ENCODE measurements at places on chromosomes 4 and X. TPM values are rescaled to one million over a fixed set of nuclear protein-coding genes. Genes with fewer than 3 reads are reported as not detected.

Gene BTK
- polyA plus RNA-seq: 3.7 TPM

Gene SNCA
- polyA plus RNA-seq: 59.6 TPM

Gene KLHL13
- 3.4 TPM for polyA plus RNA-seq

Gene CXCL9
- polyA plus RNA-seq: 0.51 TPM

Gene ADH7
- polyA plus RNA-seq: not detected

Gene DCAF8L2
- not detected for polyA plus RNA-seq

Gene FABP2
- polyA plus RNA-seq: not detected

Gene ADGRG2
- polyA plus RNA-seq: 1.7 TPM

Gene TCEAL7
- 32.4 TPM for polyA plus RNA-seq

Gene TLR2
- polyA plus RNA-seq: 46.2 TPM

Gene GAB3
- 8.4 TPM for polyA plus RNA-seq

Measured in right lung (tissue), 10 donors.